Stimulated activated naive CD8-positive, alpha-beta T cell treated with anti-CD3 and anti-CD28 coated beads, Interleukin-15, amount 100 ng/mL, for 72 hours (primary cell): ENCODE measurements at places on chromosomes 11 and 22.

DNA sequence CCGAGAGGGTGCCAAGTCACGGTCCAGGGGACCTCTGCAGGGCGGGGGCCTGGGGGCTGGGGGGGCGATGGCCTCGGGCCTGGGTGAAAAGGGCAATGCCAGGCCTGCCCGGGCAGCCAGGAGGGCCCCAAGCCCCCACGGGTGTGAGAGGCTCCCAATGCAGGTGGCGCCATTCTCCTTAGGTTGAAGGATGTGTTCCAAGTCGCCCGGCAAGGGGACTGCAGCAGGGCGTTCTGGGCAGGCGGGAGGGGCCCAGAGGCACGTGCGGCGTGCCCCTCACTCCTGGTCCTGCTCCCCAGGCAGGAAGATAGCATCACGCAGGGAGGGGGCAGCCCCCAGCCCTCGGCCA lies 730 bp upstream of the TNNI2 start:
- DNase-seq = no peak

DNA sequence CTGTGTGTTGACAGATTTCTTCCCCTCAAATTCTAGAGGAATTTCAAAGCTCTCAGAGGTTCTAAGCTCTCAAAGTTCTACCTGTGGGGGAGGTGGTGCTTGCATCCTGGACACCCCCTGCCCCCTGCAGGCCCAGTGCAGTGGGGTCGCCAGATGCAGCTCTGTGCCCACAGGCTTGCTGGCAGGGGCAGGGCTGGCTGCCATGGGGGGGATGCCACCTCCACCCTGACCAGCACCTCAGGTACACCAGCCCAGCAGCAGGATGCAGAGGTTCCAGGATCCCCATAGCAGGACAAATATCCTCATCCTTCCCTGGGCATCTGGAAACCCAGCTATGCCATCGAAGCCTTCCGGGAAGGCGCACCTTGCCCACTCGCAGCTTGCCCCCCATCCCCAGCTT lies 91.1 kb downstream of the BRD1 start:
- DNase-seq = no peak

DNA sequence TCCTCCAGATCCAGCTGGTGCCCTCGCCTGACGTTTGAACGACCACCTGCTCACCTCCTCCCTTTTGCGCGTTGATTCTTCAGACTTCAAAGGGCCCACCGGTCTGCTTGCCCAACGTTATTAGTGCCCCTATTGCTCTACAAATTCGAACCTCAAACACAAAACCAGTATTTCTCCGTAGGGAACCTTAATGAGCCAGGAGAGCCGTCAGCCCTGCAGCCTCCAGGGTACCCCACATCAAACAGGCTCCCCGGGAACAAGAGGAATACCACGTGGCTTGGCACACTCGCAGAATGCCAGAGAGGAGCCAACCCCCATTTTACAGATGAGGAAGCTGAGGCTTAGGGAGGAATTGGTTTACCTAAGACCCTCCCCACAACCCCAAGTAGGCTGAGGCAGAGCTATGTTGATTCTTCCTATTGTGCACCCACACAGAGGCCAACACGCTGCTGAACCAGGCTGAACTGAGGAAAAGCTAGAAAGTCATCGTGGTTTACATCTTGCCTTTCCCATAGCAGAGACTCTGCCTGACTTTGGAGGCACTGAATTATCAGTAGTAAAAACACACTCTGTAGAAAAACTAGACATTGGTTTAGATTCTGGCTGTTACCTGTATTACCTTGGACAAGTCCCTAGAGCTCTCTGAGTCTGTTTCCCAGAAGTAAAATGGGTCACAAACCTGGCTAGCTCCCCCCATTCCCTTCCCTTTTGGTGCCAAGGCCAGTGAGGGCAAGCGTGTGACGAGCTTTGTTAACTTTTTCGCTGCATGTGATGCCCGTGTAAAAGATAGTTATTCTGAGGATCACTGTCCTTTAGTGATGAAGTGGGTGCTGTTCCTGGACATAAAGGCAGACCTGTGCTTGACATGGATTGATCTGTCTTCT lies 764 bp downstream of the TKFC start:
- no peak for DNase-seq

DNA sequence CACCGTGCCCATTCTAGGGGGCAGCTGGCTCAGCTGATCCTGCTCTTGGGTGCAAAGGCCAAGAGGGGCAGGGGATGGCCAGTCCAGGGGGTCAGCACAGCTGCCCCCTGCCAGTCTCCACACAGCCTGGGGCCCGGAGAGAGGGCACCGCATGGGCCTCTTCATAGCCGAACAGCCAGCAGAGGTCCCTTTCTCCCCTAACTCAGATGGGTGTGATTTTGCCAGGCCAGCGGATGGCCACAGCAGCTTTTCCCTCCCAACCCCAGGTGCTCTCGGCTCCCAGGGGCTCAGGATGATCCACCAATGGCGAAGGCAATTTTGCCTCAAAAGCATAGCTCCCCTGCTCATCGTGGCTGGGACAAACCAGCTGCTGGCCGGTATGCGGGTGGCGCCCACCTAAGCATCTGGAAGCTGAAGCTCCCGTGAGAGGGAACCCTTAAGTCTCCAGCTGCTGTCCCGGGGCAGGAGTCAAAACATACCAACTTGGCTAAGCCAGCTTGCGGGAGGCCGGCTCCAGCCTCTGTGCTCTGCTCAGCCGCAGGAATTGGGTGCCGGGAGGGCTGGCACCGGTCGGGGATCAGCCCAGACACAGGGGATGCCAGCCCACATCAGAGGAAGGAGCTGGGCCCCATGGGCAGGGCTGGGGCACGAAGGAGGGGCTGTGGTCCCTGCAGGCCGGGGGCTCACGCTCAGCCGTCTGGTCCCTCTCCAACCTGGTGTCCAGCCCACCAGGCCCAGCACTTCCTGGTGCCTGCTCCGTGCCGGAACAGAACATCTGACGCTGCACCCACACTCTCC lies 30.5 kb upstream of the GNB1L start:
- DNase-seq = no peak

GRCh38 chr22:30028731-30029130 lies 51.5 kb upstream of the HORMAD2 start:
- DNase-seq = no peak

GRCh38 chr11:114061048-114061680 lies 1.7 kb downstream of the ZBTB16 start:
- no peak for DNase-seq

- no peak for DNase-seq
These were observed 436.2 kb downstream of the BUD13 start for GRCh38 chr11:116336540-116336939.

- DNase-seq = no peak
These were observed 222.3 kb downstream of the ETS1 start for GRCh38 chr11:128365044-128365443.

DNA sequence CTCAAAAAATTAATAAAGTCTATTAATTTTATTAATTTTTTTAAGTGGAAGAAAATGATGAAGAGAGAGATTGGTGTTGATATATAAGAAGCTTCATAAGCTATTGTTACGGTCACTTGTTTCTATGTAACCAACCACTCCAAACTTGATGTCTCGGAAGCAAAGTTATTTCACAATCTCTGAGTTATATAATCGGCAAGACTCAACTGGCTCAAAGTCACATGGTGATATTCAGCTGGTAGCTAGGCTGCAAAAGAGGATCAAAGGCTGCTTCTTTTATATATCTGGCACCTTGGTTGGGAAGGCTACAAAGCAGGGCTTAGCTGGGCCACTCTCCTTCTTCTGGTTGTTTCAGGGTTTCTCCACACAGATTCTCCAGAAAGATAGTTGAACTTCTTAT lies 245.1 kb upstream of the ARHGAP42 start:
- DNase-seq = no peak

GRCh38 chr11:47552566-47553405 lies at the start of gene CELF1:
CELF1 (minus strand) TSS chr11:47553132; CDS start chr11:47499523, 53,609 bp downstream.
- peak; percentile 92 for DNase-seq

DNA sequence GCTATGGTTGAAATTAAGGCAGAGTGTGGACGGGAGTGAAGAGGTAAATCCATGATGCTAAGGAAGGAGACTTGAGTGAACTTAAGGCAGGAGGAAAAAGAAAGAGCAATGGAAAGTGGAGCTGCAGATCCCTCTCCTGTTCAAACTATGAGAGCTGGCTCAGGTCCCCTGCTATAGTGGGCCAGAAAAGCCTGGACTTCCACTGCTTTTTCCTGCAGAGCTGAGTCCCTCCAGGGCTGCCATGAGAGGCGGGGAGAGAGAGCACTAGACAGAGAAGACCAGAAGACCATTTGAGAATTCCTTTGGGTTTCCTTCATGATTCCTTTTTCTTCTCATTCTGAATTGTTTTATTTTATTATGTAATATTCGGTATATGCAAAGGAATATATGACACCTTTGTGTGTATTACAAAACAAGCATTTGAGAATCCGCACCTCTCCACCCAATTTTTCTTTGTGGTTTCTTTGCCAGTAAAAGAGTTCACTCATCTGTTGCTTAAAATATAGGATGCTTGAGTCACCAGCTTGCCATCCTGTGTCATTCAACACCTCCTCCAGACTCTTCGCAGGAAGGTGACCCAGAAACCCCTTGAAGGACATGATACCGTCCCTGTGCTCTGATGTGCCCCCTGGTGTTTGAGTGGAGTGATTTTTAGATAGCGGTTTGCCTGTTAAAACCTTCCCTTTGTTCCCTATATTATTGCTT lies 24.4 kb downstream of the SREBF2 start:
- DNase-seq = peak; percentile 83

GRCh38 chr11:100928426-100928825 lies 201.2 kb downstream of the PGR start:
- DNase-seq = no peak

DNA sequence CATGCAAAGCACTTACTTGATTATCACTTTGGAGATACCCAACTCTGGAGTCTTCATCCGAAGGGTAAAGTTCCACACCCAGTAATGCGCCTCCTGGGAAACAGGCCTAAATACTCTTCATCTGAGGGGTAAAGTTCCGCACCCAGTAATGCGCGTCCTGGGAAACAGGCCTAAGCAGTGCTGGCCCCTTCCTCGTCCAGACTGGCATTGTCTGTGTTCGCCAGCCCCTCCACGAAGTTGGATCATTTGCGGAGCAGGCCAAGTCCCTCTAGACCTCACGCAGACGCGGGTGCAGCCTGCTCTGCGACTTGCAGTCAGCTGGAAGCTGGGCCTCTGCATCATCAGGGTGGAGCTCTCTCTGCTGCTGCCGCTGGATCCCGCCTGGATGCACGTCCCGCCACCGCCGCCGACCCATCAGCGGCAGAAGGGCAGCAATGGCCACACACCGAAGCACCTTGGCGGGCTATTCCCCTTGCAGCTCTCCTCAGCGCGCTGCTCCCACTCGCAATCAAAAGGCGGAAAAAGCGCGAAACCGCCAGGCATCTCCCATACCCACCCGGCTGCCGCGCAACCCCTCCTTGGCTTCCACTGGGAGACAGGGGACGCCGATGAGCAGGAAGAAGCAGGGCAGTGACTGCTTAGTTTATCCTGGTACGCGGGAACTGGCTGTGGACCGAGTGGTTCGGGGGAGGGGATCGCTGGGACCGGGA lies 34.1 kb upstream of the GLYATL1 start:
- no peak for DNase-seq

DNA sequence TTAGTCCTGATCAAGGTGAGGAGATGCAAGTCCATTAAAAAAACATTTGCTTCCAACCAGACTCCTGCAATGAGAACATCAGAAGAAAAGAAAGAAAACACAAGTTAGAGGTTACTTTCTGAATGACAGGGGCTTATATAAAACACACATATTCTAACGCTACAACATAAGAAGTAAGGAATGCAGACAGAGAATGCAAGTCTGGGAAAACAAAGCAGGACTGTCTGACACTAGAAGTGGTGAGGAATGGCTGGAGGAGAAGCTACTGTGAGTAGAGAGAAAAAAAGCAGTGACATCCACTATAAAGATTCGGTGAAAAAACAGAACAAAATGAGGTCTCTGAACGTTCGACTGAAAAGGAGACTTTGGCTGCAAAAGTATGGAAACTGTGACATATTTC lies 12.3 kb downstream of the TMEM216 start:
- DNase-seq = no peak

- no peak for DNase-seq
These were observed 88.7 kb downstream of the USP35 start for GRCh38 chr11:78277314-78277994.

GRCh38 chr11:47913529-47914244 lies 65.5 kb upstream of the NUP160 start:
- DNase-seq = no peak

DNA sequence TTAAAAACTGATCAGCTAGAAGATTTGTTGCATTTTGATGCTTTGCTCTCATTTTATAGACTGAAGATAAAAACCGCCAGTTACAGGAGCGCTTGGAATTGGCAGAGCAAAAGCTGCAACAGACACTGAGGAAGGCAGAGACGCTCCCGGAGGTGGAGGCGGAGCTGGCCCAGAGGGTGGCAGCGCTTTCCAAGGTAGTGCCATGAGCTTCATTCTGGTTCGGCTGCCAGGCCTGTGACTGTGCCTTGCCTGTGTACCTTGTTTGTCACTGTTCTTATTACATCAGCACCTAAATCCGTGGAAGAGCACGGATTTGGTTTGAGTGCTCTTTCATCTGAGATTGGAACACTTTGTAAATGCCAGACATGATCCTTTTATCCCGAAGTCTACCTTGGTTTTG lies 61.4 kb downstream of the PPFIA1 start:
- DNase-seq = no peak

DNA sequence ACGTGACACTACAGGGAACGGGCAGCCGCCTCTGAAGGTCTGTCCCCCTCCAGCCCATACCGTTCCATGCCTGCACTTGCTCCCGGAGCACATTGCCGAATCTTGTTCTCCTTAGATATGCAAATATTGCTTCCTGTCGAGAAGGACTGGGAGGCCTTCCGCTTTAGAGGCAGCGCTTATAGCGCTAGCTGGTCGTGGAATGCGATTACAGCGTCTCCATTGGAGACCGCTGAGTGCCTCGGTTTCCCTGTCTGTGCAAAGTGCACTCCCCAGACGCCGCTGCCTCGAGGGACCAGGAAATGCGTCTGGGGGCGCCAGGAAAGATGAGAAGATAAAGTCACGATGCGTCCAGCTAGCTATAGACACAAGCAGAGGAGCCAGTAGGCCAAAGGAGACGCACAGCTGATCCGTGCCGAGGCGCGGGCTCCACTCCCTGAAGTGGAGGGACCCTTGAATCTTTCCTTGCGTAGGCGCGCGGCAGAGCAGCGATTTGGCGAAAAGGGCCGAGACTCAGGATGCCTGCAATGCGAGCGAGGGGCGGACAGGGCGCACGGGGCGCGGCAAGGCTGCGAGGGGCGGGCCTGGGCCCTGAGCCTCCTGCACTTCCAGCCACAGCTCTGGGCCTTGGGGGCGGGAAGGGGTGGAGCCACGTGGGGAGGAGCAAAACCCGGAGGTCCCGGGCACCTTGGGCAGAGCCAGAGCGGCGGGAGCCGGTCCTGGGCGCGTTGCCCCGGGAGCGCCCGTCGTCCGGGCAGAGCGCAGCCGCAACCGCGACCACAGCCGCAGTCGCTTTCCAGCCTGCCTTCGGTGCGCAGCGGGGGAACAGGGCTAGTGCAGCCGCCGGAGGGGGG lies at the start of gene RASSF10:
Gene RASSF10, plus strand, starts transcription at position 692 of the 851 bp plus-strand sequence. CDS start 261 bp downstream, outside the sequence.
- no peak for DNase-seq

DNA sequence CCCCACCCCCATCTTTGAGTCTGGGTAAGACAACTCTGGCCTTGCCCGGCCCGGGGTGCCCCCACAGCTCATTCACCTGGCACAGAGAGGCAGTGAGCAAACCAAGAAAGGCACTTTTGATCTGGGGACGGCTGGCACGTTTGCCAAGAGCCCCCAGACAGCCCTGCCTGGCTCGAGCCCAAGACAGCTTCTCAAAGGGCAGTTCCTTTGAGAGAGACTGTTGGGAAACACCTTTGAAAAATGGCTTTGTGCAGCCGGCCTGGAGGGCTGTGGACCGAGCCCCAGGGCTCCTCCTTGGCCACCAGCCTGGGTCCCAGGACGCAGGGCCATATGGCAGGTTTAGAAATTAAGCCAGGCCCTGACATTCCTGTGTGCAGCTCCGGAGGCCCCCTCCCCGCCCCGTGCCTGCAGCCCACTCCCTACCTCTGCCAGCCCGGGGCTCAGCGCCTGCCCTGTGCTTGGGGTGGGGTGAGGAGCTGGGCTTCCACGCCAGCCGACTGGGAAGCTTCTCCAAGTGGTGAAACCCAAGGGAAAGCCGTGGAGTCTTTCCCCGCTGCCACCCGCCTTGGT lies 50.2 kb upstream of the SMIM38 start:
- no peak for DNase-seq
